ENCODE measurements at places on chromosomes 5 and 9.

DNA sequence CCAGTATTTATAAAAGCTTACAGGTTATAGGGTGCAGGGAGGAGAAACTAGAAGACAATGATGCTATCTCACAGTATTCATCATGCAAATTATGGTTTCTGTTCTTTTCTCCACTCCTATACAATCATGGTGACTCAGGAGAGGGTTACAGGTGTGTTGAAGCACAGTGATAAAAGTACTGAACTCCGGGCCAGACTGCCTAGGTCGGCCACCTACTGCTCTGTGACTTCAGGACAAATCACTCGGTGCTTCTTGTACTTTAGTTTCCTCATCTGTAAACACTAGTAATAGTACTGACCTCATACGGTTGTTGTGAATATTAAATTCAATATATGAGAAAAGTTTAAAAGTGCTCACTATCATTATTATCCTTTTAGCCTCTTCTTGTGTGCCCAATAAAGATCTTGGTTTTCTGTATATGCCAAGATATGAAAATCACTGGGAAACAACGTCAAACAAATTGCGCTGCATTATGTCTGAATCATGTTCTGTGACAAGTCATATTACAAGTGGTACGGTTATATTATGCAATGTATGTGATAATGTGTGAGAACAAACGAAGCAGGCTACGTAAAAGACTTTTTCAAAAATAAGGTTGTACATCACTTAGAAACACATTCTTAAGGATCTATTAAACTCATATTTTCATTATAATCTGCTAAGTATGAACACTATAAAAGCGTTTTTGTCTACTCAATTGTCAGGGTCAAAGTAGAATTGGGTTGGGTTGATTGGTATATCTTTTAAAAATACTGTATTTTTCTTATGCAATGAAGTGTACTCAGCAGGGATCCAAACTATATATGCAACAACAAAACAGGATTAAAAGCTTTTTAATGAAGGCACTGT is 153.3 kb downstream of the EFNA5 start:
- DNase-seq, result no peak

DNA sequence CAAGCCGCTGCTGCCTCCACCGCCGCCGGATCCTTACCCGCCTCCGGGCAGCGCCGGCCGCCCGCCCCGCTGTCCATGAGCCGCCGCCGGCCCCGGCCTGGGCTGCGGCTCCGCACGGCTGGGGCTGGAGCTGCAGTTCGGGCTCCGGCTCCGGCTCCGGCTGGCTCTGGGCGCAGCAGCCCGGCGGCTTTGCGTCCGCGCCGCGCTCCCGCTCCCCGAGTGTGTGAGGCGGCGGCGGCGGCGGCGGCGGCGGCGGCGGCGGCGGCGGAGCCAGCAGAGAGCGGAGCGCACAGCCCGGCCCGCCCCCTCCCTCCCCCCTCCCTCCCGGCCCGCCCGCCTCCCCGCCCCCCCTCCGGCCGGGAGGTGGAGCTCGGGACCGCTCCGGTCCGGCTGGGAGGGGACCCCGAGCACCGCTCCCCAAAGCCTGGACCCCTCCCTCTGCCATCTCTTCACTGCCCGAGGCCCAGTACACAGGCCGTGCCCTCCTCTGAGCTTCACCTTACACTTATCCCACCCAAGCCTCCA is at the start of gene PCDH1:
PCDH1 (minus strand) TSS at position 225 of the 525 bp plus-strand sequence; CDS start at position 77, 148 bp downstream.
- peak; percentile 30 for DNase-seq

- DNase-seq, result no peak
Measured at GRCh38 chr9:91751922-91752321, 198.1 kb downstream of the ROR2 start.

DNA sequence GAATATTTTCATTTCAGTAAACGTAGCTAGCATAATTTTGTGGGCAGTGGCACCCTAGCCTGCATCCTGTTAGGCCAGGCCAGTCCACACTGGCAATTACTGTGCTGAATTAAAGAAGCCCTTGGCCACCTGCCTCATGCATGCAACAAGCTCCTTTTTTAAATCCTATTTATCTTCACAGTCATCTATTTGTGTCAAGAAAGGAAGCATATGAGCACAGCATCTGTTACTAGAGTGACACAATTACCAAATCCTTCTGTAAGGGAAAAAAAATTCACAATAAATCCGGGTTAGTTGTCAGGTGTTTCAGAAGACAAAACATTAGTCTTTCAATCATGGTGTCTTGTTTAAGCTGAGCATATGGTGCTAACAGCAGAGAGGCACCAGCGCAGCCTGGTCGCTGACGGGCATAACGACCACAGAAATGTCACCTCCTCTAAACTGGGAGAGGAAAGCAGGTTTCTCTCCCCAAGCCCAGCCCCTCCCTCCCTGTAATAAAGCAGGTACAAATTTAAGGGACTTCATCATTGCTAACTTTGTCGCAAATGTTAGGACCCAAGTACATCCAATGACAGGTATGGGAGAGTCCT is 520.6 kb downstream of the CTNND2 start:
- no peak for DNase-seq

- DNase-seq, result no peak
Measured at GRCh38 chr5:108257996-108258395, 123.9 kb downstream of the FBXL17 start.

- no peak for DNase-seq
Measured at GRCh38 chr9:127390248-127390545, 6.8 kb upstream of the SLC2A8 start.

- no peak for DNase-seq
Measured at GRCh38 chr9:4541856-4542255, 51.6 kb downstream of the SLC1A1 start.

DNA sequence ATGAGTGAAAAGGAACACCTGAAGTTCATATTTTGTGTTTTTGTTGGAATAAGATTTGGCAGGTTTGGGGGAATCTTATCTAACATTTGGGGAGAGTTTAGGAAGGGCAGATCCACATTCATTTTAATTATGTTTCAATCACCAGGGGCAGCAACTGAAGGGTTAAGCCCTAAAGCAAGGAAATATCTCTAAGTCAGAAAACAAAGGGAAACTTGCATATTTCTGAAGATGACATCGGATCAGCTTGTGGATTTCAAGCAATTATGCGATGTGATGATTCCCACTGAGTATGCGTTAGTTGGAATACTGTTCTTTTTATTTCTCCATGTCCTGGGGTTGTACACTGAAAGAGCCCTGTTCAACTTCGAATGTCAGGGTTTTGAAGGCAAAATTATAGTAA is 59.8 kb upstream of the NFIB start:
- DNase-seq, result no peak

GRCh38 chr9:35521708-35522107 is 31.8 kb downstream of the RUSC2 start:
- no peak for DNase-seq
